ENCODE measurements at places on chromosomes 1 and 21. TPM values are rescaled to one million over a fixed set of nuclear protein-coding genes. Genes with fewer than 3 reads are reported as not detected.

Gene SLAMF9
- not detected for total RNA-seq

Gene ELF3
- 0.79 TPM for total RNA-seq

Gene AIRE
- 0.33 TPM for total RNA-seq

Gene BATF3
- 109 TPM for total RNA-seq

Gene C4BPA
- not detected for total RNA-seq

Gene ZNF362
- 13.7 TPM for total RNA-seq

DNA sequence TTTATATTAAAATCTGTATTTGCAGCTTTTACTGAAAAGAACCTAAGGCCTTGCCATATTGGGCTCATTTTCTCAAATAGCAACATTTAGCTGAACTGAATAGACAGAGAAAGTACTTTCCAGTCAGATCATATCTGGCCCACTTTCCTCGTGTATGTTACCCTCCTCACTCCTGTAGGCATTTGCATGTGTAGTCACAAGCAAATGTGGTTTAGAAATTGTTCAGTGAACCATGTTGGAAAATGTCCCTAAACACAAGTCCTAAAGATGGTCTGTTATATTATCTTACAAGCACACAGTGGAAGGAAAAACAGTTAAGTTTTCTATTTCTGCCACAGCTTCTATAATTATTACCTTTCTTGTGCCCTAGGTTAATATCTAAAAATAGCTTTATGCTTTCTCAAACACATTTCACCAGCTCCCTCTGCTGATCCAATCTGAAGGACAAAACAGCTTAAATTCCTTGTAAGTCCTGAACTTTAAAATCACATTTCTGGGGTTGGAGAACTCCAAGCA lies 606 bp upstream of the FMO4 start:
- DNase-seq = no peak

- no peak for DNase-seq
Measured at GRCh38 chr1:11913291-11913690, 12.9 kb downstream of the KIAA2013 start.

DNA sequence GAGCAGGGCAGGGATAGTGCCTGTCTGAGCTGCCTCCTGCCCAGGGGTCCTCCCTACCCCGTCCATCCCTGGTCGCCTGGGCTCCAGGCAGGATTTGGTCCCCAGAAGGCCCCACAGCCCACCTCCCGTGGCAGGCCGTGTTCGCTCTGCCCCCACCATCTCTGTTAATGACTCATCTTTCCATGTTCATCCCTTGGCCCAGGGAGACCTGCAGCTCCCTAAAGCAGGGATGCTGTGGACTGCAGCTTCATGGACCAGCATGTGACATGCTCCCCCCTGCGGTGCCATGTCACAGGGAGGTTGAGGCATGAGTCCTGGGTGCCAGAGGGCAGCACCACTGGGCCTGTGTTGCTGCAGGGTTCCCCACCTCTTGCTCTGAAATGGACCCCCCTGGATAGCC lies 26.8 kb downstream of the UBASH3A start:
- DNase-seq = no peak

DNA sequence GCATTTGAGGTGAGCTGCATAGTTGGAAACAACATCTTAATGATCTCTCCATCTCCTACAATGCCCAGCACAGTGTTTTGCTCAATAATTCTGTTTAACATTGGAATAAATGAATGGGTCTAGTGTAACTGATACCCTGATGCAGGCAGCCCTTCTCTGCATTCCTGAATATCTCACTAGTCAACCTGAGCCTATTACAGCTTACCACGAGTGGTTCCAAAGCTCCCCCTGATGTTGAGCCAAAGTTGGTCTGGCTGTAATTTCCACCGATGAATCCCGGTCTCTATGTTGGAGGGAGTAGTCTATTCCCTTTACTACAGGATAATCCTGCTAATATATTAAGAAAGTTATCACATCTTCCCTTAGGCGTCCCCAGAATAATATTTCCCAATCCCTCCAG lies 63.8 kb downstream of the ZBTB18 start:
- no peak for DNase-seq

DNA sequence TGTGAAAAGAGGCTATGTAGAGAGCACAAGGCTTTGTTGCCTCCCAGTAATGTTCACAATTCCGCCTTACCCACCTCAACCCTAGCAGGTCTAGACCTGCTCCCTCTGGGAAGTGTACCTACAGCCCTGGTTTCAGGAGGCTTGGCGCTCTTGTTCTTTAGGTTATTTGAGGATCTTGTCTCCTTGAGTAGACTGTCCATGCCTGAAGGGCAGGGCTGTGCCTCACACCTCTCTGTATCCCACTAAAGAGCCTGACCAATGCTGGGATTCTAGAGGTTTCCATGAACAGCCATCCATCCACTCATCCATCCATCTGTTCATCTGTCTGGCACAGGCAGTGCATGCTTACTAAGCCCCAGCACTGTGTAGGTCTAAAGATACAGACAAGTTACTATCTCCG lies 1.0 kb downstream of the RAB7B start:
- no peak for DNase-seq

DNA sequence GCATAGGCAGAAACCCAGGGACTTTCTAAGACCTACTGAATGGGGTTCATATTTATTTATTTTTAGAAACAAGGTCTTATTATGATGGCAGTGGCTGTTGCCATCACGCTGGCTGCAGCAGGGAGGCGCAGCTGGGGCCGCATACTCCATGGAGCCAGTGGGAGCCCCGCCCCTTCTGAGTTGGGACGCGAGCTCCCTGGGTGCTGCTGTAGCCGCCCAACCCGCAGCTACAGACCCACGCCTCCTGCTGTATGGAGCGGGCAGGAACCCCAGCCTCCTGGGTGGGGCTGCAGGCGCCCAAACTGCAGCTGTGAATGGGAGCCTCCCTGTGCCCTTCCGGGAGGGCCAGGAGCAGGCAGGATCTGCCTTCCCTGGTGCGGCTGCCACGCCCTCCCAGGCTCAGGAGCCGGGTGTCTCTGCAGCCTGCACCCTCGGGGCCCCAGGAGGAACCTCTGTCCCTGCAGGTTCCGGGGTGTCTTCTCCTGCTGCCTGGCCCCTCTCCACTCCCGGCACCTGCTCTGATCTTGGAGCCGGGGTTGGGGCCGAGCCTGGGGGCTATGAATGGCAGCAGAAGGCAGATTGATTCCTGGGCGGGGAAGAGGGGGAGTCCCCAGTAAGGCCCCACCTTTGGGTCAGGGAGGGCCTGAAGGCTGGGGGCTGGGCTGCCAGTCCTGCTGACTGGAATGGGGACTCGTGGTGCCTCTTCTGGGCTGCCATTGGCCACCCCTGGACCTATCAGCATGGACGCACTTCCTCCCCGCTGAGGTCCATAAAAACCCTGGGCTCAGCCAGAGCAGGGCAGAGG lies 66.5 kb upstream of the LRRN2 start:
- DNase-seq = peak; percentile 31

DNA sequence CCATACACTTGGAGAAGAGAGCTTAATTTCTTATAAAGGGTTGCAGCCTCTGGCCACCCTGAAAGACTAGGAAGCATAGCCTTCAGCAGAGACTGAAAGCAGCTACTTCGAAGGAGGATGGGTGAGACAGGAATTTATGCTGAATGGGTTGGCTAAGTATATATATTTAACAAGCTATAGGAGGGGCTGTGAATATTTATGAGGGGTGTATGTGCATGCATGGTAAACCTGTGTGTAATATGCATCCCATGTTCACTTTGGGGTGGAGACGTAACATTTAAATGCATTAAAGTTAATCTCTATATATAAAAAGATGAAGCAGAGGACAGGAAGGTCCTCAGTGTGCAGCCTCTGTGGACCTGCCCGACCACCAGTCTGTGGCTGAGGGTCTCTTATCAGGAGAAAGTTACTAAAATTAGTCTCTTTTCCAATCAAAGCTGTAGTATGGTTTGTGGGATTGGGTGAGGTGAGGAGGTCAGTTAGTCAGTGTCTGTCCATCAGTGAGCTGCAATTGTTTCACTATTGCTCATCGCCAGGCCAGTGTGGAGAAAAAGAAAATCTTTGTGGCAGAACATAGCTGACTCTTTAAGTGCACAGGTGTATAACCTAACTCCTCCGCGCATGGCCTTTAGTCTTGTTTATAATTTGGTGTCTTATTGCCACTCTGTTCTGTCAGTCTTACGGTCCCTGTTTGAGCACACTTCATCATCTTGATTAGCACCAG lies 35.4 kb upstream of the DSCAM start:
- no peak for DNase-seq

DNA sequence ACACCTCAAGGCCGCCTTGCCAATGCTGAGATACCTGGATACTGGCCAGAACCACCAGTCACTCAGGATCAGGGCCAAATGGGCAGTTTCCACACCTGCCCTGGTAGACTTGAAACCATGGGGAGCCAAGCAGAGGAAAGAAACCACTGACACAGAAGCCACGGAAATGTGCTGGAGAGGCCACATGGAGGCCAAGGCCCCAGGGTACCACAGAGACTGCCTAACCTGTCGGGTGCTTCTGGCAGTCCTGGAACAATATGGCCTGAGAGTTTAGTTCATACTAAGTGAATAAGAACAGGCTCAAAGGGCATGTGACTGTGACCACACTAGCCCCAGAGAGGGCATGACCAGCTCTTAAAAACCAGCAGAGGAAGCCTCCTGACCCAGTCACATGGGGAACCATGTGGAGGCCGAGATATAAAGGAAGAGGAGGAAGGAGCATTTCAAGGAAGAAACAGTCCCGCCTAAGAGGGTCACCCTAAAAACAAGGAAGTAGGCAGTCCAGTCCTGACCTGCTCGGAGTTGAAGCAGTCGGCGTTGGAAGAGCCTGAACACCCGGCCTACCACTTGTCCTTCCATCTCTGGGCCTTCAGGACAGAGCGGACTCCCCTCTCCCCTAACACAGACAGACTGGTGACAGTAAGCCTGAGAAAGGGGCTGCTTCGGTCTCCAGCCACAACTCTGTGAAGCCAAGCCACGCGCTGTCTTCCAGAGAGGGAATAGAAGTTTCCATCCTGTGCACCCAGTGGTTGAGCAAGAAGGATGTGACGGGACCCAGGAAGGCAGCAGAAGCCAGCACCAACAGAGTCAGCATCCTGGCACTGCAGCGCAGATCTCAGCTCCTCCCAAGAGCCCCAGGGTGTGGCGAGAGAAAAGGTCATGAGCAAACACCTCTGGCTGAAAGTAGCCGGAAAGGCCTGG lies at the start of gene DENND2D:
Gene DENND2D, minus strand, starts transcription at position 766 of the 921 bp plus-strand sequence. Its CDS starts 187 bp downstream, at position 579.
- DNase-seq = peak; percentile 86

DNA sequence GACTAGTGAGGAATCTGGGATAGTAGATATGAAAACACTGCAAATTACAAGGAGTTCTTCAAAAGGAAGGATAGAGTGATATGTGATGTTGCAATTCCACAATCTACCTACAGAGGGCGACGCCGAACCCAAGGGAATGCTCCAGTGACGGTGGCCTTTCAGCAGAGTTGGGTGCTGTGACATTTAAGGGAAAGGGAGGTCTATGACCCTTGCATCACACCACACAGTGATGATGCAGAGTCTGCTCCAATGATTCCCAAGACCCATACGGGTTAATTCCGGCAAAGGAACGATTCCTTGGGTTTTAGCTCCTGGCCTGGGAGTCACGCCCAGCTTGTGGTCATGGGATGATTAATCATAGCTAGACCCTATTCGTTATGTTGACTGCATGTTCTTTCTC lies 123.0 kb upstream of the IGSF21 start:
- DNase-seq = no peak

DNA sequence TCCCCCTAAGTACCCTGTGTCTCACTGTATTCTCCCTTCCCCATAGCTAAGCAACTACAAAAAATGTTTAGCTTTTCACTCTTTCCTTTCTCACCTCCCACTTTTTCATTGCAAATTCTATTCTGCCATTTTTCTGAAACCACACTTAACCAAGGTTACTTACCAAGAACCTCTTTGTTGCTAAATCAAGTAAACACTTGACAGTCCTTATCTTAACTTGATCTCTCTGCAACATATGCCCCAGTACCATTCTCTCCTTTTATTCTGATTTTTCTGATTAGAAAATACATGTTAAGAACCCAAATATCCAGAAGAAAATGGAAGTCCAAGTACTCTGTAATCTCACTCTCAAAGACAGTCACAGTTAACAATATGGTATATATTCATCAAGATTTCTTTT lies 16.0 kb downstream of the EVI5 start:
- DNase-seq = no peak

GRCh38 chr1:14369526-14370213 lies 228.8 kb upstream of the KAZN start:
- DNase-seq = no peak

DNA sequence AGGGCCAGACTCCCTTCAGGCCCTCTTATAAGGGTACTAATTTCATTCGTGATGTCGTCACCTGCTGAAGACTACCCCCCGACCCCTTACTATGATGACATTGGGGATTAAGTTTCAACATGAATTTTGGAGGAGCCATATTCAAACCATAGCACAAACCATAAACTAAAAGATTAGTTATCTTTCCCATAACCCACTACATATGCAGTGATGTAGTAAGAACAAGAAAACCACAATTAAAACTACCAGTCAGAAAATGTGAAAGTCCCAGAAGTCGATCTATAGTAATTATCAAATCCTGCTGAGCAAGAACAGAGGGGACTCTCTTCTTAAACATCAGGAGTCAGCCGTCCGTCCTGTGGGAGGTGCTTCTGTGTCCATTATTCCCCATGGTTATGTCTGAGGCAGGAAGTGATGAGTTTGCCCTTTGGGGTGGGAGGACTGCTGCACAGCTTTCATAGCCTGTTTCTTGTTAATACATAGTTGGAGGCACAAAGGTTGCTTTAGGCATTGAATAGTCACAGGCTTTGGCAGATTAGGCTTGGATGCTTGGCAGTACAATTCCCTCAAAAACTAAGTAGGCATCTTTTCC lies 35.9 kb upstream of the PTGFRN start:
- no peak for DNase-seq

- no peak for DNase-seq
Measured at GRCh38 chr1:100606438-100606837, 68.5 kb downstream of the GPR88 start.

DNA sequence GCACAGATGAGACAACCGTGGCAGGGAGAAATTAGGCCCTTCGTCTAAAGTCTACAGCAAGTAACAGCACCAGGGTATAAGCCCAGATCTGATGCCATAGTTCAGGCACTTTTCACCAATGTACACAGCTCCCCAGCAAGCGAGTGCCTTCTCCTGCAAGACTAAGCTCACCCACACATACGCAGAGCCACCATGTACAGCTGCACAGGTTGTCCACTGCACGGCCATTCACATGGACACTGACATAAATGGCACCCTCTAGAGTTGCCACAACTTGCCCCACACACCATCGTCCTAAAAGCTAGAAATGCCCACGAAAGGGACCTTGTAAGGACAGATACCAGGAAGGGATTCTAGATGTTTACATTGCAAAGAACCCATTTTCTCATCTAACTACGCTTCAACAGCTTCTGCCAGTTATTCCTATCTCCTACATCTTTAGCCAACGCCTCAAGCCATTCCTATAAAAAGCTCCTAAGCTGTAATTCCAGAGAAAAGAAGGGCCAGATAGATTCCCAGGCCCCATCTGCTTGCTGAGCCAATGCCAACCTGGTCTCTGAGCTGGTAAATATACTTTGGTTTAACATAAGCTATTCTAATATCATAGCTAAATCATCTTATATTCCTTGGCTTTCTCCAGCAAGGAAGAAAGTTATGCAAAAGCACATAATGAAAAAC lies 174.0 kb upstream of the KAZN start:
- no peak for DNase-seq

DNA sequence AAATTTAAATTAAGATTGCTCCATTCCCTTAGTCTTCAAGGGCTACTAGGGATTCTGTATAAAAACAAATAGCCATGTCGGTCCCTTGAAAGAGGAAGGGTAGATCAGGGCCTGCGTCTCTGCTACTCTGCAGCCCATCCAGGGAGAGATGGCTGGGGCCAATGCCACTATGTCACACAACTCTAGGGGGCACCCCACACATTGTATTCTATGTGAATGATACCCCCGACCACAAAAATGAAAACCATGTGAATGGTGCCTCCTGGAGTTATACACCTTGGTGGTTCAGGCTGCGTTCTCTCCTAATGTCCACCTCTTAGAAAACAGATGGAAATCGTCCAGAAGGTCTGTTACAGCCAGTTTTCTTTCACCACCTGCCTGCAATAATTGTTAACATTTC lies 18.0 kb downstream of the PIK3C2B start:
- no peak for DNase-seq

Data from activated CD8-positive, alpha-beta memory T cell treated with anti-CD3 and anti-CD28 coated beads, Interleukin-2, amount 10 ng/mL, durations not matched to agents 7 days and 5 days (primary cell).